ENCODE measurements at places on chromosomes 2 and 18.

- no peak for DNase-seq
Measured at GRCh38 chr2:31580321-31581117, at the start of gene SRD5A2. Gene SRD5A2 (minus strand): TSS chr2:31580938. CDS start chr2:31580900, 38 bp downstream.

DNA sequence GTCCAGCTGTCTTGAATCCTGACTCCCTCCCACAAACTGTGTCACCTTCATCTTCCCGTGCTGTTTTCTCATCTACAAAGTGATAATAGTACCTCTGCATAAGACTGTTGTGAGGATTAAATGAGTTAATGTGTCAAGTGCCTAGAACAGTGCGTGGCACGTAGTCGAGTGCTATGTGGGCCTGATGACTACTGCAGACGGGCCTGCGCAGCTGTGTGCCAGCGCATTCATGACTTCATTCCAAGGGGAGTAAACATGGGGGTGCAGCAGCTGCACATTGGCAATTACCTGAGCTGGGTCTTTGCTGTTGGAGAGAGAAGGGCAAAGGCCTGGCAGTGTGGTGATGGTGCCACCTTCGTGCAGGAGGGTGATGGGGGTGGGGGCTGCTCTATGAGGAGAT lies 5.0 kb downstream of the TEX44 start:
- no peak for DNase-seq

- DNase-seq = no peak
Measured at GRCh38 chr2:102180687-102180999, 6.2 kb upstream of the IL1RL2 start.

DNA sequence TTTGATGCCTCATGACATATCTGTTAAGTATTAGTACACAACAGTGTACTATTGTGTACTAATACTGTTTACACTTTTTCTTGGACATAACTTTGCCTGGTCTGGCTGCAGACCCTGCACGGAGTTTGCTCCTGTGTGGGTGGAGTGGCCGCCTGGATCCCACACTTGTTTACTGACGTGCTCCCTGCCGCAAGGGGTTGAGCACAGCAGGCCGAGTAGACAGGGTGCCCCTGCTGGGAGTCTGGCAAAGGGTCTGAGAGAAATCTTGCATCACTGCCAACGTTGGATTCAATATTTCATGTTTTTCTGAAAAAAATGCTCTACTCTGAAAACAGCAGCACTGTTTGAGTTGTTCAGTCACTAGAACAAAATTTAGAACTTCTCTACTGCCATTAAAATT lies 59.0 kb downstream of the PDK1 start:
- no peak for DNase-seq

DNA sequence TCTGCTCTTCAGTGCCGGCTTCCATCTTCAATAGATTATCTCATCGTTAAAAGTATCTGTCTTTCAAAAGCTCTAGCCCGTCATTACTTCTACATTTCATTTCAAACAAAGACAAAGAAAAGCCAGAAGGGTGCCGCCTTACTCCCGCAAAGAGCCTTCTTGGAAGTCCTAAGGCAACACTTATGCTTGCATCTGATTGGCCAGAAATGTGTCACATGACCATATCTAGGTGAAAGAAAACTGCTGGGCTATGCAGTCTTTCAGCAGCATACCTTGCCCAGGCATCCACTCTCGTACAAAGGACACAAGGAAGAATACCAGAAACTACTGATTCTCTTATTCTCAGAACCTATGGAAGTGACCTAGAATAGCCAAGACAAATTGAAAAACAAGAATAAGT lies 217.1 kb upstream of the SLC35G4 start:
- no peak for DNase-seq

GRCh38 chr2:234116010-234116409 lies 65.5 kb downstream of the SPP2 start:
- no peak for DNase-seq

- no peak for DNase-seq
Measured at GRCh38 chr18:44885507-44885906, 204.8 kb downstream of the SETBP1 start.

DNA sequence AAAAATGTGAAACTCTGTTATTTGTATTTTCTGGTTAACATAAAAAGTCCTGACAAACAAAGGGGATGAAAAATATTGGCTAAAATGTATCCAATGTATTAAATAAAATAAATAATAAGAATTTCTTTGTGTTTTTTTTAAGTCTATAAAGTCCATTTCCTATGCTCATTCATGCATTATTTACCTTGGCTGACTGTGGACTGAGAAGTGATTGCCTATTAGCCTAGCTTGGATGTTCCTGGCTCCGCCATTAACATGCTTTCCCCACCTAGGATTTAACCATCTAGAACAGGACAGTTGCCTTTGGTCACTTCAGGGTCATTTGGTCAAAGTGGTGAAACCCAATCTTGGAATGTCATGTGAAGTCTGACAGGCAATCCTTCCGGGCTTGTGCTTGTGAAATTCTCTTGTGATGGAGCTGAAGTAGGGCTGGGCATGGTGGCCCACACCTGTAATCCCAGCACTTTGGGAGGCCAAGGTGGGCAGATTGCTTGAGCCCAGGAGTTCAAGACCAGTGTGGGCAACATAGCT lies 60.4 kb upstream of the TANC1 start:
- no peak for DNase-seq

DNA sequence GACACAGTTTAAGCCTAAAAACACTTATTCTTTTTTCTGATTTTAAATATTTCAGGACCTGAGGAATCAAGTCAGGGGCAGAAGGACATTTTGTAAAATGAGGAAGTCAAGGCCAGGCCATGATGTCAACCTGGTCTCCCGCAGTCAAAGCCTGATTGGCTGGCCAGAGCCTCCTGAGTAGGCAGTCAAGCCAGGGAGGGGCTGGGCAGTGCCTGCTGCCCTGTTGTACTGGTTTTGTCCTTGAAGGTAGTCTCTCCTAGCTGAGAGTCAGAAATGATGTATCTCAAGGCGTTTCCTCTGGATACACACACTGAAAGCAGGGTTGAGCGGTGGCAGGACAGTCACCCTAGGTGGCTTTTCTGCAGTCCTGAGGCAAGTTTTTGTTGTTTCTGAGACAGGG lies 19.8 kb downstream of the CCT7 start:
- no peak for DNase-seq

DNA sequence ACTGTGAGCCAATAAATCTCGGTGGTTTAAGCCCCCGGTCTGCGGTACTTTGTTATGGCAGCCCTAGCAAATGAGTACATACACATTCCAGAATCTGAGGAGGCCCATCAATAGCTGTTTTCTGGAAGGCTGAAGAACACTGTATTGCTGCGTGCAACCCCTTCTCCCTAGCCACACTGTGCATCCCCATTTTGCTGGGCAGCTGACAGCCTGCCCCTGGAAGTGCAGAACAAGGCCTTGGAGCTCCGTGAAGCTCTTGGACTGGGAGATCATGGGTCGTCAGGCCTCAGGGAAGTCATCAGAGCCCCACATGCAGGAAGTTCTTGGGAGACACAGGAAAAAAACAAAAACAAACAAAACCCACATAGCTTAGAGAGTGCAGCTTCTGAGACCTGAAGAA lies 90.6 kb upstream of the ST6GAL2 start:
- no peak for DNase-seq

- DNase-seq = peak; percentile 54
Measured at GRCh38 chr2:40284797-40285196, 167.1 kb downstream of the SLC8A1 start.

DNA sequence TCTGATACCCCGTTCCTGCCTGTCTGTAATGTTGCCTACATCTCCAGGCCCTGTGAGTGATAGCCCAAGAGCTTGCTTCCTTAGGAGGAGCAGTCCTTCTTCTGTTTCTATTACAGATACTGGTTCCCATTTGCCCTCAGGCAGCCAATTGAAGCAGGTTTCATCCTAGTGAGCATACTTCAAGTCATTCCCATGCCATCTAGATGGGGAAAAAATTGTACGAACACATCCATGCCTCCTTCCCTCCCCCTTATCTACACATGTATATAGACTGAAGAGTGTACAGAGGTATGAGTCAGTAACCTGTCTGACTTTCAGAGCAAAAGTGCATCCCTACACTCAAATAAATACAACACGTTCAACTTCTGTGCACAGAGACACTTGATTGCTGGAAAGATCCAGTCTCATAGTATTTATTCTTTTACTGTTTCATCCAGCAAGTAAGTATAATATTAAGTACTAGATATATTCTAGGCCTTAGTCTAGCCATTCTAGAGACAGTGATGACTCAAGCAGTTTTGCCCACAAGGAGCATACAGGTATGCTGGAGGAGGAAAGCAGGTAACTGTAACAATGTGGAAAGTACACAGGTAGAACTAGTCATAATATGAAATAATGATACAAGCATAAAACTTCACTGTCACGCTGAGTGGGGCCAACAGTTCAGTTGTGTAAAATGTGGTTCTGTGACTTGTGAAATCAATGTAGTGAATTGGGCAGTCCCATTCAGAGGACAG lies 153.4 kb downstream of the MGAT5 start:
- DNase-seq = no peak

- no peak for DNase-seq
Measured at GRCh38 chr18:55149994-55150393, 190.7 kb upstream of the CCDC68 start.

DNA sequence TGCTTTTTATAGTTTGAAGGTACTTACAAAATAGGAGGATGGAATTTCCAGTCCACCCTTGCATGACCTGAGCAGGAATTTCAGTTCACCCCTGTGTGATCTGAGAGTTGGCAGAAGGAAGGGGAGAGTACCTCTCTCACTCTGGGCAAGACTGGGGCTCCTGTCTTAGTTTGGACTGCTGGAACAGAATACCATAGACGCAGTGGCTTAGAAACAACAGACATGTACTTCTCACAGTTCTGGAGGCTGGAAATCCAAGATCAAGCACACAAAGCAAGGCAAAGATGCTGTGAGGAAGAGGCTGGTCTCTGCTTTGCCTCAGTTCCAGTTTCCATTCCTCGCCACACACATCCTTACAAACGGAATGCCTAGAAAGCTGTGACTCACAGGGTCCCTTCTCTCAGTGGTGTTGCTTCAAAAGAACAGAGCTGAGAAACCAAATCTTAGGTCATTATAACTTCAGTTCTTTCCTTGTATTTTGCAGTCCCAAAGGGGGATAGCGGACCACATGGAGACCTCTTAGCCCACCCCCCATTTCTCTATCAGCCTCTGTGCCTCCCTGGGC lies 108.8 kb upstream of the HAAO start:
- DNase-seq = no peak

GRCh38 chr2:230688490-230688889 lies 24.2 kb upstream of the CAB39 start:
- no peak for DNase-seq

- no peak for DNase-seq
Measured at GRCh38 chr2:46512185-46512584, 32.8 kb downstream of the TMEM247 start.

GRCh38 chr2:10883801-10884478 lies 27.8 kb upstream of the KCNF1 start:
- no peak for DNase-seq

- DNase-seq = no peak
Measured at GRCh38 chr18:34261865-34262780, 37.4 kb upstream of the NOL4 start.

GRCh38 chr2:142165790-142166189 lies 35.0 kb upstream of the LRP1B start:
- DNase-seq = peak; percentile 2

DNA sequence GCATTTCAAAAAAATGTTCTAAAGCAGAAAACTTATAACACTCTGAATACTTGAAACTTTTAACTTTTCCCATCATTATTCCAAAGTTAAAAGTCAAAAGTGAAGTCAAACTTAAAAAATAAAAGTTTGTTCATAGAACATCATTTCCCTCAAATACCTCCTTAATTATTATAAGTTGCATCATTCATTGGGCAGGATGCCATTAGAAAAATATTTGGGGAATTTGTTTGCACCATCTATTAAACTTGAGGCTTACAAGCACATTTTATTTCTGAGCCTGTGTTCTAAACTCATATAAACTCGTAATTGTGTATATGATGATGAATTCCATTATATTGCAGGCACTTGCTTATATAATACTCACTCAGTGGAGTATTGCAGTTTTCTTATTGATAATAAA lies 588.0 kb upstream of the NRXN1 start:
- no peak for DNase-seq

DNA sequence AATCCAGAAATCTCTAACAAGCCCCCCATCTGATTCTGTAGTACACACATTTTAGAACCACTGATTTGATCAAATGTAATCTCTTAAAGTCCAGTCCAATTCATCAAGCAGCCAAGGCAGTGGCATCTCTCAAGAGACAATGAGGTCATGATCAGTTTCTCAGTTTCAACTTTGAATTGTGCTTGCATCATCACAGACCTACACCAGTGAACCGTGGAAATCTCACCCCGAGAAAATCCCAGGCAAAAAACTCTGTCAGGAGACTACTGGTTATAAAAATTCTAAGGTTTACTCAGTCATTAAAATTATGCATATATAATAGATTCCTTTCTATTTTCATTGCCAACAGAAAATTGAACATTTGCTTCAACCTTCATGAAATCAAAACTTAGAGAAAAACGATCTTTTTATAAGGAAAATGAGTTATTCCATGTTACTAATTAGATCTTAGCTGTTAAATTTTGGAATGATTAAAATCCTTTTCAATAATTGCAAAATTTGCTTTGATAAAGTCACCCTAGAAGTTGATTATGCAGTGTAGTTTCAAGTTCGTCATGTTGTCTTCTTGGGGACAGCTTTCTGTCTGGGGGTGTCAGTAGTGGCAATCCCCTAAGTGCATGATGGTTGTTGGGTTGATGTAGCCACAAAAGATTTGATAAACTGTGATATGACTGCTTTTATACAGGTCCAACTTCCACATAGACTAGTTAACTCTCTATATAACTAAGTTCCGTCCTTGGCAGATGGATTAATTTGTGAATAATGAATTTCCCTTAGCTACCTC lies 235.0 kb downstream of the CAMKMT start:
- peak; percentile 52 for DNase-seq

- DNase-seq = no peak
Measured at GRCh38 chr18:11886577-11887110, 21.5 kb downstream of the MPPE1 start.

GRCh38 chr2:85111819-85112281 lies 21.3 kb upstream of the TCF7L1 start:
- DNase-seq = peak; percentile 75

DNA sequence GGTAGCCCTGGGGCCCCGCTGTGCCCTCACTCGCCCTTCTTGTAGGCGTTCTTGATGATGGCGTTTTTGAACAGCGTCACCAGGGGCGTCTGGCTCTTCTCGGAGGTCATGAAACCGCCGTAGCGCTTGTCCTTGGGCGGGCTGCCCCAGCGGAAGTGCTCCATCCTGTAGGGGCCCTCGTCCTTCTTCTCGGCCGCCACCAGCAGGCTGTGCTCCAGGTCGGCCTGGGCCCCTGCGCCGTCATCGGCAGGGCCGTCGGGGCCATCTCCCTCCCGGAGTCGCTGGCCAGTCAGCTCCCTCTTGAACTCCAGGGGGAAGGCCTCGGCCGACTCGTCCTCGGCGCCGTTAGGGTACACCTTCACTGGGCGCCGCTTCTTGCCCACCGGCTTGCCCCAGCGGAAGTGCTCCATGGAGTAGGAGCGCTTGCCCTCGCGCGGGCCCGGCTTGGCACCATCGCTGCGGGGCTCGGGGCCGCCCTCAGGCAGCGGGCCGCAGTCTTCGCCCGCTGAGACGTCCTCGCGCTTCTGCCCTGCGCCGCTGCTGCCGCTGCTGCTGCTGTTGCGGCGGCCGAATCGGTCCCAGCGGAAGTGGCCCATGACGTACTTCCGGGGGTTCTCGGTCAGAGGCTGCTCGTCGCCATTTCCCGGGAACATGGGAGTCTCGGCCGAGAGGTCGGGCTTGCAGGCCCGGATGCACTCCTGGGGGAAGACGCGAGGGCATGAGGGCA lies 7.2 kb downstream of the POMC start:
- no peak for DNase-seq

GRCh38 chr2:51903728-51904127 lies 871.8 kb upstream of the NRXN1 start:
- no peak for DNase-seq

GRCh38 chr2:4219101-4219500 lies 515.7 kb downstream of the DCDC2C start:
- no peak for DNase-seq

GRCh38 chr2:240205348-240205747 lies 64.9 kb upstream of the OTOS start:
- DNase-seq = peak; percentile 65
